Ureter (tissue), 1 donor: ENCODE measurements at places on chromosomes 16 and 17. TPM values are rescaled to one million over a fixed set of nuclear protein-coding genes. Genes with fewer than 3 reads are reported as not detected.
A peak's percentile ranks its signal among the peaks of the same experiment; 100 is the strongest.

Gene OR2C1
- not detected for total RNA-seq

Gene ODAD4
- total RNA-seq: 0.75 TPM

Gene PRR35
- total RNA-seq: not detected

Gene C1QTNF1
- 108 TPM for total RNA-seq

Gene DBNDD1
- 3.0 TPM for total RNA-seq

Gene COPZ2
- total RNA-seq: 29.1 TPM

Gene PPP1R27
- not detected for total RNA-seq

Gene KRTAP17-1
- not detected for total RNA-seq

Gene CCT6B
- total RNA-seq: 6.3 TPM

GRCh38 chr17:16880843-16881230 is 91.1 kb downstream of the TNFRSF13B start:
- DNase-seq: no peak

- no peak for DNase-seq
Observed at GRCh38 chr17:39929646-39930407, 2.3 kb downstream of the LRRC3C start.

DNA sequence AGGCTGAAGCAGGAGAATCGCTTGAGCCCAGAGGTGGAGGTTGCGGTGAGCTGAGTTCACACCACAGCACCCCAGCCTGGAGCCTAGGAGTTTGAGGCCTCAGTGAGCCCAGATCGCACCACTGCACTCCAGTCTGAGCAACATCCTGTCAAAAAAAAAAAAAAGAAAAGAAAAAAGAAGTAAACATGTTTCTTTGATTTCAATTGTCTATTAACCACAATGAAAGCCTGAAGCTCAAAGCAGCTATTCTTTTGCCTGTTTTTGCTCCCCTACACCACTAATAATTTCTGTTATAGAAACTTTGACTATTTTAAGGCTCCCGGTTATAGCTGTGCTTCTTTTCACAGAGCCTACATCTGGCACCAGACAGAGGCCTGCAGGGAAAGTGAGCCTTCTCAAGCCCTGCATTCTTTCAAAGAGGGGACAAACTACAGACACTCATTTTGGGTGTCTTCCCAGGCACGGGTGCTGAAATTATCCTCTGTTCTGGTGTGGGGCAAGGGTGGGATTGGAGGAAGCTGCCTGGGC is 14.2 kb upstream of the SLC52A1 start:
- no peak for DNase-seq

DNA sequence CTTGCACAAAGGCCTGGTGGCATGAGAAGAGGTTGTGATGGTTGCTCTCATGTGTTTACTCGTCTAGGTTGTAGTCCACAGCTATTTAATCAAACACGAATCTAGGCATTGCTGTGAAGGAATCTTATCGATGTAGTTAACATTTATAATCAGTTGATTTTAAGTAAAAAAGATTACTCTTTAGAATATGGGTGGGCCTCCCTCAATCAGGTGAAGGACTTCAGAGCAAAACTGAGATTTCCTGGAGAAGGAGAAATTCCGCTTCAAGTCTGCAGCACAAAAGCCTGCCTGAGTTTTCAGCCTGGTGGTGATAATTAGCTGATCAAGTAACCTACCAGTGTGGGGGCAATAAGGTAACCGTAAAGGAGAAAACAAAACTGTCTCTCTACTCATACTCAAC is 523.6 kb downstream of the GRIN2A start:
- no peak for DNase-seq

- no peak for DNase-seq
Observed at GRCh38 chr17:73973586-73974409, 229.7 kb upstream of the RPL38 start.

- no peak for DNase-seq
Observed at GRCh38 chr17:28740406-28741357, 3.1 kb upstream of the TRAF4 start.

GRCh38 chr16:1659031-1659430 is 19.0 kb upstream of the JPT2 start:
- no peak for DNase-seq

- DNase-seq: no peak
Observed at GRCh38 chr16:23334457-23334853, 32.4 kb downstream of the SCNN1B start.

- DNase-seq: no peak
Observed at GRCh38 chr17:57499648-57500049, 243.3 kb downstream of the MSI2 start.

GRCh38 chr16:1929105-1929504 is 10.9 kb upstream of the HS3ST6 start:
- DNase-seq: no peak

GRCh38 chr16:14608111-14608566 is 21.9 kb downstream of the PARN start:
- no peak for DNase-seq

- DNase-seq: peak; percentile 97
Observed at GRCh38 chr16:14285513-14286367, 214.6 kb downstream of the MRTFB start.

DNA sequence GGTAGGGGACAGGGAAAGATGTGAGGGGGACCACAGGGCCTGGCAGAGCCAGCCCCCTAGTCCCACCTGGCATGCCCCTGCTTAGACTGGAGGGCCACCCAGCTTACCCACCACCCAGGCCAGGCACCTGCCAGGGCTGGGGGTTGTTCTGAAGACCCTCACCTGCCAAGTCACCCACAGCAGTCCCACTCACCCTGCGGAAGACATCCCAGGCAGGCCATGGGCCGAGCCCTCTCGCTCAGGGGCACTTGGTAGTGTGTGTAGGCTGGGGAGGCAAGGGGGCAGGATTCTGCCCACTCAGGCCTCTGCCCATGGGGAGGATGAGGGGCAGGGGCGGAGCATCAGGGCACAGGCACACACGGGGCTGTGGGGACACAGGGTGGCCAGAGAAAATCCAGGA is 4.0 kb downstream of the PLCD3 start:
- DNase-seq: no peak

- DNase-seq: no peak
Observed at GRCh38 chr16:1073566-1074378, 1.2 kb downstream of the SSTR5 start.
